ENCODE measurements at places on chromosomes 7 and 10. TPM values are rescaled to one million over a fixed set of nuclear protein-coding genes. Genes with fewer than 3 reads are reported as not detected.

GRCh38 chr10:99775850-99776249 is 6.6 kb upstream of the ABCC2 start:
- peak; percentile 11 for DNase-seq

DNA sequence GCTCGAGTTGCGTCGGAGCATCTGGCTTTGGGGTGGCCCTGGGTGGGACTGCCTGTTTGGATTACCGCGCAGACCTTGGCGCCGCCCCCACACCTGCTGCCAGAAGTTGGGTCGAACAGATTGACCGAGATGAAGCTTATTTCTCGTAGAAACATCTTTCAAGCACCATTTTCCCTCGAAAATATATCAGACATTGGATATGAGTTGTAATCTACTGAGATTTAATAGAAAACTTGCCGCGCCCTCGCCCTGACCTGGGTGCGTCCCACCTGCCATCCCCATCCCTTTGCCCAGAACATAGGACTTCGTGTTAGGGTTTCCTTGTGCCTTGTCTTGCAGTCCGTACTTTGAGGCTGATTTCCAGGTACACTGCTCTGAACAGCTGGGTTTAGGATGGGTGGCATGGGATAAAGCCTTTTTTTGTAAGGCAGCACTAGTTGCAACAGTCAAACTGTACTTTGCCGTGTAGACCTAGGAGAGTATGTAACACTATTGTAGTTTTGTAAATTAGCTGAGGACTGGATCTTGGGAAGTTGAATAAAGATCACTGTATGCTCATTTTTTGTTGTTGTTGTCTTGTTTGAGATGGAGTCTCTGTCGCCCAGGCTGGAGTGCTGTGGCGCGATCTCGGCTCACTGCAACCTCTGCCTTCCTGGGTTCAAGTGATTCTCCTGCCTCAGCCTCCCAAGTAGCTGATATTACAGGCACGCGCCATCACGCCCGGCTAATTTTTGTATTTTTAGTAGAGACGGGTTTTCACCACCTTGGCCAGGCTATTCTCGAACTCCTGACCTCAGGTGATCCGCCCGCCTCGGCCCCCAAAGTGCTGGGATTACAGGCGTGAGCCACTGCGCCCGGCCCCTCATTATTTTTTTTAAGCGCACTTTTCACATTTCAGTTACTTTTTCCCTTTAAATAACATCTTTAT is 978 bp downstream of the OGDH start:
- no peak for DNase-seq

- DNase-seq: peak; percentile 12
Observed at GRCh38 chr10:81179805-81180452, 642.2 kb downstream of the SH2D4B start.

DNA sequence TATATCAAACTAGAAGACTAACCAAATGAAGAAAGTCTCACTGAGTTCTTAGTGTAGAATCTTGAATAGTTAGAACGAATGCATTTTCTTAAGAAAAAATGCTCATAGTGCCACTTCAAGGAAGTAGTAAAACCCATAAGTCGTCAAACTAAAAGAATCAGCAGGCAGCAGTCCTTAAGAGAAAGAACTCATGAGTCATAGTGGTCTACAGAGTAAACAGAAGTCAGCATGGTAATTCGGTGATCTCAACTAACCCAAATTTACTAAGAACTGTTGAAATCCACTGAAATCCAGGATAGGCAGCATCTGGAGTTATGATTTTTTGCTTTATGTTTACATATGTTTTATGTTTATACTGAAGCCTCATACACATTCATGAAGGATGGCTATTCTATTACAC is 256.2 kb downstream of the LHFPL3 start:
- no peak for DNase-seq

DNA sequence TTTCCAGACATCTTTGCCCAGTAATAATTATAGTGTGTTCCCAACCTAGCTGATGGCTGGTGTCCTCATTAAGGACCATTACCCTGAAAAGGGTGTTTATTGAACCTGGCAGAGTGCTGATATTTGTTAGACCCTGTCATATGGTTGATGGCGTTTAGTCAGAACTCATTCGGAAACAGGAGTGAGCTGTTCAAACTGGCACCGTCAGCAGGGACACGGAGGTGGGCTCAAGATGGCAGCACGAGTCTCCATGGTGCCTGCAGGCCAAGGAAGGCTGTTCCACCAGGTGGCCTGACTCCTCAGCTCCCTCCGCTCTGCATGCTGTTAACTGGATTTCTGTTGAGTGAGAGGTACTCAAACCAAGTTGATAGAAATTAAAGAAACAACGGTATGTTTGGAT is 589.1 kb upstream of the MGMT start:
- DNase-seq: no peak

- DNase-seq: no peak
Observed at GRCh38 chr10:115022733-115023132, 70.4 kb upstream of the ATRNL1 start.

- DNase-seq: peak; percentile 89
Observed at GRCh38 chr7:73703757-73704639, 15.5 kb downstream of the STX1A start.

DNA sequence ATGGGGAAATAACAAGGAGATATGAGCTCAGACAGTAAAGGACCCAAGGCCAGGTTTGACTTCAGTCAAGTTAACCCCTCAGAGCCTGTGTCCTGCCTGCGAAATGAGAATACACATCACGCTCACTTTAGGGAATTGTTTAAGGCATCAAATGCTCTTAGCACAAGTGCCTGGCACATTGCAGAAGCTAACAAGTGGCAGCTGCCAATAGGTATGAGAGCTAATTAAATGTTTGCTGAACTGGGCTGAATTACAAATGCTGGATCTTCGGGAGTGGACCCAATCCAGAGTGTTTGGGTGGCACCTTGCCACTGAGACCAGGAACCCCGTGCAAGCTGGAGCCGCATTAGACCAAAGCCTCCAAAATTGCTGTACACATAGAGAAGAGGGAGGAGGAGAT is 136.8 kb downstream of the C10orf90 start:
- DNase-seq: no peak

GRCh38 chr7:116500078-116500853 is 728 bp downstream of the CAV2 start:
- peak; percentile 19 for DNase-seq

GRCh38 chr10:74928742-74929191 is 102.4 kb downstream of the KAT6B start:
- no peak for DNase-seq

DNA sequence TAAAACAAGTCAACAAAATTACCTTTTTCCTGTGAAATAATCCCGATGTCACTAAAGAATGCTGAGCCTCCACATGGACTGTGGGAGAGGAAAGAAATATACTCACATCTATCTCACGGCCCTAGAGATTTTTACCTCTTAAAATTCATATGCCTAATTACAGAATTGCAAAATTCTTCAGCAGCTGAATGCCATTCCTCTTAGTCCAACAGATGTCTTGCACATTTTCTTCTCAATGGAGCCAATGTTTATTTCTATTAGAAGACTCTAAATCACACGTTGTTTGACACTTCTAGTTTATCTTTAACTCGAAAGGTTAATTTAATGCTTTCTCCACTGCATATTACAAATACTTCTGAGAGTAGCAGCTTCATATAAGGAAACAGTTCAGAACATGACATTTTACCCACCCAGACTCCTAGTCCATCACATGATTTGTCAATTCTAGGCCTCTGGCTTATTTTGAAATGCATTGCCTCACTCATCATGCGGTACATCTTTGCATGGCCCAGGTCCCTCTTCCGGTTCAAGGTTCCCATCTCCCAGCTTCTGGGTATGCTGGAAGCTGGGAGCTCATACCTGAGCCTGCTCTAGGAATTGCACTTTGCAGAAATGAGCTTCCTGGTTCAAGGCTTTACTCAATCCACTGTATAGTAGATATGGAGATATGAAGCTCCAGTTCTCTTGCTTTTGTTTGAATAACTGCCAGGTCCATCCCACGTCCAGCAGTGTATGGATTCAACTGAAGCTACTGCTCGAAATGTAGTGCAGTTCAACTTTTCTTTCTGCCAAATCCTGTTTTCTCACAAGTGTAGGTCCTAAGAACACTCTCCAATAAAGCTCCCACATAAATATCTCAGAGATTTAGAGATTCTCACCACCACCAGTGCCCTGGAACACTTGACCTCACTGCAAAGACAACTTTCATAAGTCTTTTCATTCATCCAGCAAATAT is 306.2 kb downstream of the GPR37 start:
- DNase-seq: no peak

DNA sequence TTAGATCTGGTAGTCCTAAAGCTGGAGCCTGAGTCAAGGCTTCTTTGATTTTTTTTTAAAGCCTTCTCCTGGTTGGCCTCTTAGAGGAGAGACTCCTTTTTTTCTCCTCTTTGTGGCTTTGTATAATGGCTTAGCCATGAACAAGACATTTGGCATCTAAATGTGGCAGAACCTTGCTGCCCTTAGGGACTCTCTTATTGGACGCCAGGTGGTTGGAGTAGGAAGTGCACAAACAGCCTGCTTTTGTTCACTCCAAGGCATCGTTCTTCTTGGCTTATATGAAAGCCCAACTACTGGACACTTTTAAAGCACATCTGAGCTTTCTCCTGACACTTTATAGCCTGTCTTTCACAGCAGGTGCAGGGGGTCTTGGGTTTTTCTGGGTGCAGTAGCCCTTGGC is 25.0 kb downstream of the ZPBP start:
- no peak for DNase-seq

GRCh38 chr10:97861924-97862323 is 12.3 kb downstream of the GOLGA7B start:
- DNase-seq: no peak

- no peak for DNase-seq
Observed at GRCh38 chr10:124078028-124078427, 15.4 kb downstream of the CHST15 start.

DNA sequence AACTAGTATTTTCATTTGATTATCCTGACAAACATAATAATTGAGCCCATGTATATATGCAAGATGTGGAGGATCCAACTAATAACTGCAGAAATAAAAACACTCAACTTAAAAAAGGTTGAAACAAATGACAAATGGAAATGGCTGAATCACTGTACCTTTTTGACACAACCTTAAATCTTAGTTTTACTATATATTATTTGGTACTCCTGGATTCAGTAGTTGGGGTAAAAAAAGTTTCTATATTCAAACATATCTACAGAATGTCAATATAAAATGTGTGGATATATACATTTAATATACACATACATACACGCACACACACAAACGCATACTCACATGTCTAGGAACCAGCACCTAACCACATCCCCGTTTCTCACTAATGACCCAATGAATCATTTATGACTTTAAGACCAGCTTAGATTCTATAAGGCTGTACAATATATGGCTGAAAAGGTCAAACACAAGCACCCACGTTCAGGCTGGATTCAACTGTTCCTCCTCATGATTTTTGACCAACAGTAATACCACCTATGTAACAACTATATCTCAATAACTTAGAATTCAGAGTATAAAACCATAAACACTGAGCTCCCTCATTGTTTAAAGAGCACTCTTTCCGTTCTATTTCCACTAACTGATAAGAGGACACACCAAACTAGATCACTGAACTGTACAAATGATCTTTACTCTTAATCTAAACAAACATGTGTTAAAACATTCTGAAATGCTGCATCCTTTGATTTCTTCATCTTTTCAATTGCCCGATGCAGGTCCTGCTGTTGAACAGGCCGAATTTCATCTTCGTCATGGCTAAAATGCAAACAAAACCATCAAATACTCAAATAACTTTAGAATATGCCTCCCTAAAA is 63.8 kb downstream of the ATAD1 start:
- no peak for DNase-seq

DNA sequence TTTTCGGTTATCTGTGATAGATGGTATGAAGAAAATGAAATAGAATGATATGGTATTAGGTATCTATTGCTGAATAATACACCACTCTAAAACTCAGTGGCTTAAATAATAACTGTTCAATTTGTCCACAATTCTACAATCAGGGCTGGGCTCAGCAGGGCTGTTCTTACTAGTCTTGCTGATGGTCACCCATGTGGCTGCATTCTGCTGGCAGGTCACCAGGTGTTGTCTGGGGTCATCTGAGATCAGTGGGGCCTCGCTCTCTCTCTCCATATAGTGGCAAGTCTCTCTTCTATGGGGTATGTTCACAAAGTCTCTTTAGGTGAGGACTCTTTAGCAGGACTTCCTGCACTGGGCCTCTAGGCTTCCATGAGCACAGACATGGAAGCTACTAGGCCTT is 130.4 kb upstream of the SORCS3 start:
- no peak for DNase-seq

- DNase-seq: no peak
Observed at GRCh38 chr7:53387515-53387914, 352.1 kb downstream of the POM121L12 start.

DNA sequence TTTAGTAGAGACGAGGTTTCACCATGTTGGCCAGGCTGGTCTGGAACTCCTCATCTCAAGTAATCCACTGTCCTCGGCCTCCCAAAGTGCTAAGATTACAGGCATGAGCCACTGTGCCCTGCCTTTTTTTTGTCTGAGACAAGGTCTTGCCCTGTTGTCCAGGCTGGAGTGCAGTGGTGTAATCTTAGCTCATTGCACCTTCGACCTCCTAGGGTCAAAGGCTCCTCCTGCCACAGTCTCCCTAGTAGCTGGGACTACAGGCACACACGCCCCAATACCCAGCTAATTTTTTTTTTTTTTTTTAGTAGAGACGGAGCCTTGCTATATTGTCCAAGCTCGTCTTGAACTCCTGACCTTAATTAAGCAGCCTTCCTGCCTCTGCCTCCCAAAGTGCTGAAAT is 26.8 kb upstream of the SUPV3L1 start:
- DNase-seq: no peak

- no peak for DNase-seq
Observed at GRCh38 chr10:24958721-24959381, 6.4 kb upstream of the PRTFDC1 start.

GRCh38 chr10:127744956-127745355 is 8.0 kb downstream of the FOXI2 start:
- DNase-seq: no peak

DNA sequence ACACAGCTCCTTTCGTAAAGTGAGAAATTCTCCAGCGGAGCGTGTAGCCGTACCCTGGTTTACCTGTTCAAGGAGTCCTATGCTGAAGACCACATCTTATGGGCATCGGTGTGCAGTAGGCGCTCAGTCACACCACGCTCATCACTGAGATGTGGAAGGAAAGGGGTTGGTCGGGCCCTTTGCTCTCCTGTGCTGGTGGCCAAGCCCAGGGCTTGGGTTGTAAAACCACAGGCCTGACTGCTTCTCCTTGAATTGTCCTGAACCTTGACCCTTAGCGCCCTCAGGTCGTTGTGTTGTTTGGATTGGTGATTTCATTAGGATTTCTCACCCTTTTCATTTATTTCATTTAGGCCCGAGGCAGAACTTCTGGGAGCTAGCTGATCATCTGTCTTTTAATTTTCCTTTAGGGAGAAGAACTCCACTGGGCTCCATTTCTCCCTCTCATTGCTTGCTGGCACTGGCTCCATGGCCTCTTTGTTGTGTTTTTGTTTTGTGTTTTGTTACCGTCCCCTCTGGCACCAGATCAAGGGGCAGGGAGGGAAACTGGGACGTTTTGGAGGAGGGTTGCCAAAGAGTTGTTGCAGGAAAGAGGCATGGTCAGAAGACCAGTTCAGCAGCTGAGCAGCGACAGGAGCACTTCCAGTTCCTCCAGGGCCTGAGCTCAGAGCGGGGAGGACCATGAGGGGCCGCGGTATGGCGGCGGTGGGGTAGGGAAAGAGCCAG is 511.4 kb upstream of the GALNT17 start:
- no peak for DNase-seq

The PDE6C gene
- not detected for polyA plus RNA-seq

The SP8 gene
- not detected for polyA plus RNA-seq

The MACC1 gene
- not detected for polyA plus RNA-seq

The ZNF398 gene
- 4.5 TPM for polyA plus RNA-seq

The COL1A2 gene
- 11.4 TPM for polyA plus RNA-seq

The ACBD5 gene
- 12.5 TPM for polyA plus RNA-seq

The BICC1 gene
- 2.2 TPM for polyA plus RNA-seq

The LRRC18 gene
- polyA plus RNA-seq: not detected

The OGDHL gene
- 25.4 TPM for polyA plus RNA-seq

The ASB10 gene
- not detected for polyA plus RNA-seq

The NODAL gene
- not detected for polyA plus RNA-seq

The SLC26A4 gene
- polyA plus RNA-seq: 0.61 TPM
